ENCODE measurements at places on chromosomes 7 and 10.

- DNase-seq, result no peak
Measured at GRCh38 chr10:14667280-14667679, 107.4 kb downstream of the FAM107B start.

- DNase-seq, result no peak
Measured at GRCh38 chr7:127896659-127897058, 134.6 kb downstream of the LRRC4 start.

DNA sequence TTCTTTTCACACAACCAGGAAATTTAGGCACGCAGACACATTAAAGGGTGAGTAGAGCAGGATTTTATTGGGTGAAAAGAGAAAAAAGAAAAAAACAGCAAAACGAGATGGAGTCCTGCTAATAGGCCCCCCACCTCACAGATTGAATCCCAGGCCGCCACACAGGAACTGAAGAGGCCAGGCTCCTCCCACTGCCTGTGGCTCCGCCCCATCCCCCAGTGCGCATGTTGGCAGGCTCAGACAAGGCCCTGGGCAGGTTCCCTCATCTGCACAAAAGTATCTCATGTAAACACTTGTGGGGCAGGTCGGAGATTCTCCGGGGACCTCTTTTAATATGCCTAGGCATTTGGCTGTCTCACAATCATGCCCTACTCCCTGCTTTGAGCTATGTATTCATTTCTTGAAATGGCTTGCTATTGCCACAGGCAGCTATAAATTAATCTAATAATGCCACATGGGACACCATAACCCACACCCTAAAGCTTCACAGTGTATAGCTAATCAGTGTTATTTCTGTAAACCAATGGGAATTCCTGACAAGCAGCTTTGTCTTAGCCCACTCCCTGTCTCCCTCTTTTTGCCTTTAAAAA lies 76.2 kb upstream of the KIF5B start:
- DNase-seq, result no peak

GRCh38 chr7:55571511-55572377 lies 558 bp downstream of the VOPP1 start:
- peak; percentile 70 for DNase-seq

GRCh38 chr7:97401398-97401797 lies 283.9 kb downstream of the SDHAF3 start:
- DNase-seq, result no peak

- DNase-seq, result no peak
Measured at GRCh38 chr7:155405399-155406318, 52.3 kb upstream of the EN2 start.

- peak; percentile 77 for DNase-seq
Measured at GRCh38 chr7:99120501-99120900, 23.4 kb downstream of the SMURF1 start.

DNA sequence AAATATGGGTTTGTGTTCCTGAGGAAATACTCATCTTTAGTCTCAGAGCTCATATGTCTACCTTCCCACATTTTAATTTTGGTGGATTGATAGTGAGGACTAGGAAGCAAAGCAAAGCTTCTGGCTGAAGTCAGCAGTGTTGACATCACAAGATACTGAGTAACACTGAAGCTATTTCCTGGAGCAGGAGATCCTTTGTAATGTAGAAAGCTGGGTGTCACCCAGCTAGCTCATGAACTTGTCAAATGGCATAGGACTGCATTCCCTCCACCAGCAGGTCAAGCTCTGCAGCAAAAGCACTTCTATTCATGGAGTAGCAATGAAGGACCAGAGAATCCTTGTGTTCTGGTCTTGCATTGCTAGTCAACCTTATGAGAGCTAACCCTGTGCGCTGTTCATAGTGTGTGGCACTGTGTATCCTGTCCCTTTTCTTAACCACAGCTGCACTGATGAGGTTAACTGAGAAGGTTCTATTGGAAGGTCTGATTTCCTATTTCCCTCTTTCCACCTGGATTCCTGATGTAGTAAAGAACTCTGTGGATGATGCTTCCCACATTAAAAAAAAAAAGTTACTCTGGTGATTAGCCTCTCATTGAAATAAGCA lies 94.8 kb upstream of the ZNF804B start:
- DNase-seq, result no peak

DNA sequence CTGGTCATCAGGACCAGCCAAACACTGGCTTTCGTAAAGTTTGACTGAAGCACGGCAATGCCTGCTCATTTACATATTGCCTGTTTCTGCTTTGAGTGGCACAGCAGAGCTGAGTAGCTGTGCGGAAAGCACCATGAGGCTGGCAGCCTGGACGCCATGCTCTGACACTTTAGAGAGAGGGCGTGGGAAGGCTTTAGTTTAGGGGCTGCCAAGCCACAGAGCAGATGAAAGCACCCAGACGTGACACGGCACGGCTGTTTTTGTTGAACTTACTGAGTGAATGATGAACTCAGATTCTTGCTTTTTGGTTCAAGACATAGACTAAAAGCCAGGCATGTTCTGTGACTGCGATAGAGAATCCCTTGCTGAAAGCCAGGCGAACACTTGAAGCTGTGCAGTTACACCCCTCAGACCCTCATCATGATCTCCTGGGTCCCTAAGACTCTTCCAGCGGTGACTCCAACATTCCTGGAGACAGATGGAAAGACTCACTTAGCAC lies 182.1 kb downstream of the ZMYND11 start:
- DNase-seq, result no peak

- no peak for DNase-seq
Measured at GRCh38 chr7:17512181-17512675, 213.8 kb downstream of the AHR start.

GRCh38 chr10:26938578-26938977 lies 77.8 kb upstream of the ABI1 start:
- DNase-seq, result no peak

GRCh38 chr10:52597189-52597863 lies 175.3 kb downstream of the MBL2 start:
- no peak for DNase-seq

GRCh38 chr7:3747467-3747866 lies 446.4 kb downstream of the SDK1 start:
- DNase-seq, result peak; percentile 1

- DNase-seq, result no peak
Measured at GRCh38 chr10:74855439-74855838, 29.0 kb downstream of the KAT6B start.

DNA sequence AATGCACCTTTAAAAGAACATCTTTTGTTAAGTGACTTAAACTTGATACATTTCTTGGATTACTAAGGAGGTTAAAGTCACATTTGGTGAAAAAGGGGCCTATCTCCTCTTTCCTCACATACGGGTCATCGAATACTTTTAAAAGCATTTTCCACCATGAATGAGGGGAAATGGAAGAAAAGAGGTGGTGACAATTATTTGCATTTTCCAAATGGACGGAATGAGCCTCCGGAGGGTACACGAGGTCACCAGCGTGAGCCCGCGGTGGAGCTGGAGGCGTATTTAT lies 1.0 kb upstream of the BMPR1A start:
- DNase-seq, result no peak

DNA sequence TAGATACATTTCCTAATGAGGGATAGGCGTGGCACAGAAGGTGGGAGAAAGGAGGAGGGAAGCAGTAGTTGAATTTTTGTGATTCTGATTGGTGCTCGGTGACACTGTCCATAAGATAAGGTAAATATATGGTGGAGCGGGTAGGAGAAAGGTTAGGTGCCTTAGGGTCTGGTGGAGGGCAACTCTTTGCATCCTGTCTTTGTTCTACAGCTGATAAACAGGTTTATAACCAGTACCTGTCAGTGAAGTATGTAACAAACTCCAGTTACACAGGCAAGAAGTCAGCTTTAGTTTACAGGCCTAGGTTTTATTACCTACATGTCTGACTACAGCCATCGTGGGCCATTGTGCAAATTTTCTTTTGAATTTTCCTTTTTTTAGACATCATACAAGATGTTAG lies 10.9 kb upstream of the FAM180A start:
- DNase-seq, result no peak

DNA sequence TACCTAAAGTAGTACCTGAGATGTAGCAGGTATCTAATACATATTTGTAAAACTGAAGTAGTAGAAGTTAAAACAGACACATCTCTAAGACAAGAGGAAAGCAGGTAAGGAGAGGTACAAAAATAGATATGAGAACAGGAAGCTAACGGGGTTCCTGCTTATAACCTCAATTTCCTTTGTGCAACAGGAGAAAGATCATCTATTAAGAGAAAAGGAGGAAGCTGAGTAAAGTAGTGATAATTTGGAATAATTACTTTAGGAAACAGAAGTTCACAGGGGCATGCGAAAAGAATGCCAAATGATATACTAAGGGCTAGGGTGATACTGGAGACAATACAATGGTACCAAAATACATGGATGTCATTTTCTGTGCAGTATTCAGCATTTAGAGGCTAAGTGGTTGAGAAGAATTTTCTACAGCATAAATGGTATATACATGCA lies 108.7 kb downstream of the NRBF2 start:
- DNase-seq, result no peak

DNA sequence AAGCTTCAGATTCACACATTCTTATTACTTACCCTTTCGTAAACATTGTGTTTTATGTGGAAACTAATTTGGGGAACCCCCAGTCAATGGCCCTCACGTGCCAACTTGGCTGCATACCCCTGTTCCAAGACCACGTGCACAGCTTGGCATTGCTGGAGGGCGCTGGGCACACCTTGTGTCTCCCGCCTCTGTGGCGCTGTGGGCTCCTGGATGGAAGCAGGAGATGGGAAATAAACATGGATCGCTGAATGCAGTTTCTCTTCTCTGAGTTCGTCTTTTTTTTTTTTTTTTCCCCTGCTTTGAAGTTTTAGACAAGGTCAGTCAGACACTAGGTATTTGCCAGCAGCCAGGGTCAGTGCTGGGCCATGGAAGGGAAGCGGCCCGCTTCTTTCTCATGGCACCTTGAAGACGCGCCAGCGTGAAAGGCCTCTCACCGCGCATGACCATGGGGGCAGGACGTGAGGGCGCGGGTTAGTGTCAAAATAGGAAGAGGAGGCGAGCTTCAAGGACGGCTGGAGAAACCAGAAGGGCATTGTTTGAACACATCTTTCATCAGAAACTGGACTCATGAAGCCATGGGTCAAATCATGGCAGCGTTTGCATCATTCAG lies 27.3 kb downstream of the BNIP3 start:
- DNase-seq, result no peak

- DNase-seq, result no peak
Measured at GRCh38 chr7:63042730-63043511, 955.7 kb upstream of the ZNF722 start.

GRCh38 chr7:106231856-106232490 lies 52.8 kb downstream of the NAMPT start:
- DNase-seq, result no peak

GRCh38 chr10:128914681-128915080 lies 552.4 kb upstream of the MGMT start:
- no peak for DNase-seq

DNA sequence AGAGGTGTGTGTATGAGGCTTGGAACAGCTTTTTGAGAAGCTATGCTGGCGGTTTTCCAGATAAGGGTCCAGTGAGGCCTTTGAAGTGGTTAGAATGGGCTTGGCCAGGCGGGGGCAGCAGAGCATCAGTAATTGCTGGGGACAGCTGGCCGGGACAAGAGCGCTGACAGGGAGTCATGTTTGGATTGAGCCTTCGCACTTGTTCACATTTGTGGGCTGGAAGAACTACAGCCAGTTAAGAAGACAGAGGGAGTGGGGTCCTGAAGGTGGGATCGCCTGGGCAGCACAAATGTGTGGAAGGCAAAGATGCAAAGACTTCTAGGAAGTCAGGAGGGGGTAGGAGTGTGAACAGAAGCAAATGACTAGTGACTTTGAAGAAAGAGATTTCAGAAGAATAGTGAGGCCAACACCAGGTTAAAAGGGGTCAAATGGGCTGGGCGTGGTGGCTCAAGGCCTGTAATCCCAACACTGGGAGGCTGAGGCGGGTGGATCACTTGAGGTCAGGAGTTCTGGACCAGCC lies 12.7 kb upstream of the SDHAF3 start:
- peak; percentile 85 for DNase-seq

GRCh38 chr10:44963772-44964633 lies 4.4 kb downstream of the RASSF4 start:
- DNase-seq, result peak; percentile 59

DNA sequence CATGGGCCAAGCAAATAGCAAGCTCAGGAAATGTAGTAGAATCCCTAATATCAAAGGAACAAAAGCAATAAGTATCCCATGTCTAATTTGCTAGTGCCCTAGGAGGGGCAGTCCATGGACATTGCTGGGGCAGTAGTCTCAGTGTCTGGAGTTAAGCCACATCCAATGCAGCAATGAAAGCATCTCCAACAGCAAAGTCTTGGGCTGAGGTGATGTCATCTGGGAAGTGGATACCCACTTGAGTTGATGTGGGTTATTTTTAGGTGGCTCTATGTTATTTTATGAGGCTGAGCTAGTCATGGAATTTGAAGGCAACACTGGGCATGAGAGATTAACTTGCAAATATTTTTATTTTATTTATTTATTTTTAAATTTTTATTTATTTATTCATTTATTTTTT lies 540.0 kb downstream of the ETV1 start:
- DNase-seq, result no peak

GRCh38 chr7:73448609-73449008 lies 15.0 kb downstream of the FZD9 start:
- no peak for DNase-seq

- DNase-seq, result no peak
Measured at GRCh38 chr10:125014086-125014830, 72.3 kb downstream of the ZRANB1 start.

DNA sequence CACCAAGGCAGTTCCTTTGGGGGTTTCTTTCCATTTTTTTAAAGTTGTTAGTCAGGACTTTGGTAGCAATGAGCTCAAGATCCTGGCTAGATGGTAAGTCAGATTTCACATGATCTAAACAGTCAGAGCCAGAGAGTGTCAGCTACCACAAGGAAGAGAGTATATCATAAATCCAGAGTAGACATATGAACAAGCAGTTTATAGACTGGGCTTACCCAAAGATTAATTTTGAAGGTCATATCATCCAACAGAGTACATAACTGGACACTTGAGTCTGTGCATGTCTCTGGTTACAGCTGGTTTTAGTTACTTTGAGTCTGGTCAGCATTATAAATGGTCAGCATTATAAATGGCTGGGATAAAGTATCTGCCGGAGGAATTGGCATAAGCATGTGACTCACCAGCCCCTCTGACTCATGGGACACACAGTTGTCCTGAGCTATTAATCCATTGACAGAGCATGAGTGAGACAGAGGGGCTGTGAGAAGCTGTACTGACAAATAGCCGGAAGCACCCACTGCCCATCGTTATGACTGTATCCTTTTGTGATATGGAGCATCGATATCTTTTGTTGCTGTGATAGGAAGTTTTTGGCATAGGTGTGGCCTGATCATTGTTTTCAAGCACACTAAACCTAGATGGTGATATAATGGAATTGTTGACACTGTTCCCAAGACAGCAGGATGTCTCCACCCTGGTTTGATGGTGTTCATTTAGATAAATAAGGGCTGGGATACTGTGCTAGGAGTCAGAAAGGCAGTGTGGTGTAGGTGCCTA lies 19.3 kb downstream of the PPP1R3C start:
- no peak for DNase-seq

DNA sequence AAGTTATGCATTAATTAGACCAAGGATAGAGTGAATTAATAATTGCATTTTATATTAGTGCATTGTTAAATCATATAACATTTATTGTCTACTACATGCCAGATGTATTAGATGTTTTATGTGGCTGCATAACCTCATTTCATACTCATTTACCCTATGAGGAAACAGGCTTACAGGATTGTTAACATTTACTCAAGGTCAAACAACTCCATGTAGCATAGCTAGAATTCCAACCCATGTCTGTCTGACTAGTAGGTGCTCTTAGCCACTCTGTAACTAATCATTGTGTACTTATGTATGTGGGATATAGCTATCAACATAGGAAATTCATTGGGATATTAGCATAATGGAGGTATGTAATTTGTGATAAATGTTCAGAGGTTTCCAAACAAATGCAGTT lies 46.3 kb downstream of the PHYHIPL start:
- no peak for DNase-seq
